Bladder microvascular endothelial cell (primary cell): ENCODE measurements at places on chromosomes 5 and 9. TPM values are rescaled to one million over a fixed set of nuclear protein-coding genes. Genes with fewer than 3 reads are reported as not detected.

Gene IRX2
- total RNA-seq, result under 0.01 TPM in 1 of 2 replicates, not detected in the other

Gene ZNF454
- total RNA-seq, result 0.49 and 0.69 TPM in 2 replicates

Gene HMMR
- 18.9 and 35.9 TPM in 2 replicates for total RNA-seq

Gene KLF4
- total RNA-seq, result 0.65 and 1.6 TPM in 2 replicates

Gene PCDHGA5
- total RNA-seq, result 0.49 and 2.0 TPM in 2 replicates

Gene CTXN3
- total RNA-seq, result not detected in 2 replicates

Gene ABCA1
- total RNA-seq, result 16.8 and 27.4 TPM in 2 replicates

Gene CDC20B
- total RNA-seq, result 0.06 TPM in 1 of 2 replicates, not detected in the other

Gene INSL4
- not detected in 2 replicates for total RNA-seq

Gene C7
- total RNA-seq, result under 0.01 and 0.06 TPM in 2 replicates

Gene PLEKHG4B
- 0.06 TPM in 1 of 2 replicates, not detected in the other for total RNA-seq

Gene C1QTNF3
- total RNA-seq, result 0.65 and 1.4 TPM in 2 replicates

Gene THBS4
- total RNA-seq, result not detected in 2 replicates

Gene PITX1
- not detected in 2 replicates for total RNA-seq

Gene ALDH1A1
- total RNA-seq, result 109 and 3,182 TPM in 2 replicates

Gene IL13
- total RNA-seq, result not detected in 2 replicates

Gene KIF4B
- total RNA-seq, result 0.16 and 0.38 TPM in 2 replicates

Gene SLC6A7
- not detected in 2 replicates for total RNA-seq

Gene CD274
- 10.0 and 29.0 TPM in 2 replicates for total RNA-seq
